ENCODE measurements at places on chromosomes 3 and 15.

- DNase-seq, result no peak
Observed at GRCh38 chr3:31106204-31106603, 211.7 kb upstream of the GADL1 start.

GRCh38 chr3:47421741-47422649, 41.2 kb downstream of the PTPN23 start:
- peak; percentile 42 for DNase-seq

DNA sequence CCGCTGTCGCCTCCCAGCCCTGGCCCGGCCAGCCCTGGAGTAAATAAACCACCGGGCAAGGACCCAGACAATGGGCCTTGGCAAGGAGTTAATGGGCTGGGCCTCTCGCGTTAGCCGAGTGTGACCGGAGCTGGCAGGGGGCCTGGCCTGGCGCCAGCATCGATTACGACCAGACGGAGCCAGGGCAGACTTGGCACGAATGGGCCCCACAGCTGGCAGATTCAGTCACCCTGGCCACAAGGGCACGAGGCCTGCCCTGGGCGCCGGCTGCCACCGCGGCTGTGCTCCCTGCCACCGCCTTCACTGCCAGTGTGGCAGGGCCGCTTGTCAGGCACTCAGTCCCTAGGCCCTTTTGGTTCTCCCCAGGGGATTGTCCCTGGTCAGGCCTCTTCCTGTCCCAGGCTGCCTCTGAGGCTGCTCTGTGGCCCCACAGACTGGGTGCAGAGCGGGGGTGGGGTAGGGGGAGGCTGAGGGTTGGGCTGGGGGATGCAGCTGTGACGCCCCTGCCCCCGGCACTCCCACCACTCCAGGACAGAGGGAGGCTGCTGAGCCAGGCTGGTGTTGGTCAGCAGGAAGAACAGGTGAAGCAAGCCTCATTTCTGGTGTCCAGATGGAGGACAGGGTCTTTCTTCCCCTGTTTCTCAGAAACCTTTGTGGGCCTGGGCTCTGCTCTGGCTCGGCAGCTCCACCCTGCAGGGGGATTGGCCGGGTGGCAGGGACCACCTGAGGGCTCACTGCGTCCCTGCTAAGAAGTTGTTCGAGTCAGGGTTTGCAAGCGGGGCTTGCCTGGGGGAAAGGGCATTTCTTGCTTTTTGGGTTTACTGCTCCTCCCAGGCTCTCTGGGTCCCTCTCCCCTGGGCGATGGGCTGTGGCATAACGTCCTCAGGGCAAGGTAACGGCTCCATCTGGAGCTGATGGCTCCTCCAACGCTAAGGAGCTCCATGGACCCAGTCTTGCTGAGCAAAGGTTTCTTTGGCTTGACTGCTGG, 30.5 kb upstream of the SRP14 start:
- peak; percentile 89 for DNase-seq

DNA sequence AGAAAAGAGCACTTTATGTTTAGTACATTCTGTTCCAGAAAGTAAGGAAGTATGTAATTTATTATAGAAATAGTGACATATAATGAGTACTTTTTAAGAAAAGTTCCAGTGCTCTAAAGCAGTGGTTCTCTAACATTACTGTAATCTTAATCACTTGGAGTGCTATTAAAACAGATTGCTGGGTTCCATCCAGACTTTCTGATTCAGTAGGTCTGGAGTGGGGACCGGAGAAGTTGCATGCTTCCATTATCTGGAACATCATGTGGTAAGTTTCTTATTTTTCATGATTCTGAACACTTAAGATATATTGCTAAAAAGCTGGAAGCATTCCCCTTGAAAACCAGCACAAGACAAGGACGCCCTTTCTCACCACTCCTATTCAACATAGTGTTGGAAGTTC, 47.5 kb upstream of the ARL14 start:
- DNase-seq, result no peak

Data from DMS79 (cell line).